Hepatic stellate cell (primary cell): ENCODE measurements at places on chromosomes 6 and 20.

DNA sequence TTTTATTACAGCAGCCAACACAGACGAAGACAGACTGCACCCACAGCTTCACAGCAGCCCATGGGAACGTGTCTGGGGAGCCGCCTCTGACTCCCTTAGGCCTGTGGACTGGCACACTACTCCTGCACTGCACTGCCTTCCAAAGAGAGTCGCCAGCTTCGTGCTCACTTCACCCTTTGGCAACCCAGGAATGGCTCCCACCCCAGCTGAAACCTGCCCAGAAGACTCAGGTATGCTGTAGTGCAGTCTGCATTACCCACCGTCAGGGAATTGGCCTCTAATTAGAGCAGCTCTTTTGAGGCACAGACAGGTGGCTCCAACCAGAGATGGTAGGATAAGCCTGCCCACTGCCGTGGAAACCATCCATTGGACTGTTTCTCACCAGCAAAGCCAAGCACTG, 39.9 kb upstream of the FRMD1 start:
- no peak for DNase-seq

- DNase-seq: no peak
Measured at GRCh38 chr6:137520520-137520919, 26.3 kb upstream of the OLIG3 start.

DNA sequence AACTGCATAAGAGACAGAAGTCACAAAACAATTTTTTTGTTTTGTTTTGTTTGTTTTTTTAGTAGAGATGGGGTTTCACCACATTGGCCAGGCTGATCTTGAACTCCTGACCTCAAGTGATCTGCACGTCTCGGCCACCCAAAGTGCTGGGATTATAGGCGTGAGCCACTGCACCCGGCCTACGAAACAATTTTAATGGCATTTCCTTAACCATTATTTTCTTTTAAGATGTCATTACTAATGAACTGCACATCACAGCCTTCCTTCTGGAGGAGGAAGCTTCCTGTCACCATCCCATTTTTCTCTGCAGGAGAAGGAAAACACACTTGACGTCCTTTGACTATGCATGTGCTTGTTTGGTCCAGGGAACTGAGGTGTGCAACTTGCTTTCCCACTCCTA, 125.3 kb upstream of the AKIRIN2 start:
- no peak for DNase-seq

- no peak for DNase-seq
Measured at GRCh38 chr6:35021004-35021403, 120.1 kb downstream of the TCP11 start.

DNA sequence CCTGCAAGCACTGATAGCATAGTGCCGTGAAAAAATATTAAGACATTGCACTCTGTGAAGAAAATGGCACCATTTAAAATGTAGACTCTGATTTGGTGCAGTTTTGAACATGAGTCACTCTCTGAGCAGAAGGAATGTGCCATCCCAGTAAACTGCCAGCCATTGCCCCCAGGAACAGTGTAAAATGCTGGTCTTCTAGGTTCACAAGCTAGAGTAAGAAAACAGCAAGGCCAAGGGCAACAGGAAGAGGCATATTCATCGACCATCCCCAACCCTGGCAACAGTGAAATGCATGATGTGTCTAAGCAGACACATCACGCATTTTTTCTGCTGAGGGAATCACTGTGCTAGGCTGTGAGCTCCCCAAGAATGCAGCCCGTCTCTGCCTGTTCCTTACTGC, 163.2 kb upstream of the RIN2 start:
- DNase-seq: no peak

- peak; percentile 53 for DNase-seq
Measured at GRCh38 chr6:149028767-149029405, 282.1 kb downstream of the UST start.

DNA sequence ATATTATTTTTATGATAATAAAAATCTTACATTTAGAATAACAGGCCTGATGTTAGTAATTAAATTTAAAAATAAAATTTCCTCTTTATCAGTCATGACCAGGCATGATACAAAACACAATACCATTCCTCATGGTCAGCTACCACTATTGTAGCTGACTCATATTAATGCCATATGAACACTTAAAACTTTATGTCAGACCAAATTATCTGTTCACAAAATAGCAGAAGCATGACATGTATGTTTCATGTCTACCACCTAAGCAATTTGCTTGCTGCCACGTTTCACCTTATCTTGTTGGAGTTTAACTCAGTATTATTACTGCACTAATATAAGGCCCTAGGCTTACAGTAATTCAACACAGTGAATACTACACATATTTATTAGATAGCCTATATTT, 65.7 kb downstream of the HTR1B start:
- no peak for DNase-seq

DNA sequence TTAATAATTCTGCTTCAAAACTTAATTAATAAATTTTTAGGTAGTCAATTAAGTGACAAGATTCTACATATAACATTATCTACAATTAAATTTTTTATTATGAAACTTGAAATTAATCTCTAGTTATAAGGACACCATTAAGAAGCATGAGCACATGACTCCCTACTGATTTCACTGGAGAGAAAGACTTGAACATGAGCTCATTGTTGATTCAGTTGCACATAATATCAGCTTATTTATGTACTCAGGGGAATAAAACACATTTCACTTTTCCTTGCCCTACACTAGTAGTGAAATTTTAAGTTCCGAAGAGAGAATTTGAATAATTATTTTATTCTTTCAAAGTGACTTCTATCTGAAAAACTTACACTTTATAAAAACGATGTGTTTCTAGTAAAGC, 370.2 kb upstream of the EPHA7 start:
- no peak for DNase-seq

- DNase-seq: peak; percentile 2
Measured at GRCh38 chr6:54681987-54682386, 164.6 kb upstream of the FAM83B start.

- DNase-seq: no peak
Measured at GRCh38 chr6:1094306-1094705, 217.6 kb upstream of the FOXQ1 start.

DNA sequence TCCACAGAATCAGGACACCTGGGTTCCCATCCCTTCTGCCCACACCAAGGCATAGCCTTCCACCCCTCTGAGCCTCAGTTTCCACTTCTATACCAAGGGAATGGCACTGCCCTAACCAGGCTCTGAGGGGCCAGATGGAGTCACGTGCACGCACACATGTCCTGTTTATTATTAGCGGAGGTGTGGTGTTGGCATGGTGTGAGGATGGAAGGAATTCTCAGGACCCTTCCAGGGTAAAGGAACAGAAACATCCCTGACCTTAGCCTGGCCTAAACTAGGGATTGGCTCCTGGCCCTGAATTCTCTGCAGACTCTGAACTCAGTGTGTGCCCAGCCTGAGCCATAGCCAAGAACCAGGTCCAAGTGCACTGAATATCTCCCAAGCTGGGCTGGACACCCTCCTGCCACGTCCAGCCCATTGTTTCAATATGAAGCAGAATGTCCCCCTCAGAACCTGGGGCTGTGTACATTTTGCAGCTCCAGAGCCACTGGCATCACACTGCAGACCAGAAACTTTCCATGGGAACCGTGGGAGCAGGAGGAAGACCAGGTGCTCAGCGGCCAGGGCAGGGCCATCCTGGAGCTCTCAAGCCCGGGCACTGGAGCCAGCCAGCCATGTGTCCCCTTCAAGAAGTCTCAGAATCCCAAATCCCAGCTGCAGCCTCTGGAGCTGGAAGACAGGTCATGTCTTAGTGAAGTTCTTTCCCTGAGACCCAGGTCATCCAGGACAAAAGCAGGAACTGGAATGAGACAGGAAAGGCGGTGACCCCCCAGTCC, 208.4 kb downstream of the ANKRD60 start:
- no peak for DNase-seq

- no peak for DNase-seq
Measured at GRCh38 chr20:58138395-58138794, 90.1 kb downstream of the ANKRD60 start.

DNA sequence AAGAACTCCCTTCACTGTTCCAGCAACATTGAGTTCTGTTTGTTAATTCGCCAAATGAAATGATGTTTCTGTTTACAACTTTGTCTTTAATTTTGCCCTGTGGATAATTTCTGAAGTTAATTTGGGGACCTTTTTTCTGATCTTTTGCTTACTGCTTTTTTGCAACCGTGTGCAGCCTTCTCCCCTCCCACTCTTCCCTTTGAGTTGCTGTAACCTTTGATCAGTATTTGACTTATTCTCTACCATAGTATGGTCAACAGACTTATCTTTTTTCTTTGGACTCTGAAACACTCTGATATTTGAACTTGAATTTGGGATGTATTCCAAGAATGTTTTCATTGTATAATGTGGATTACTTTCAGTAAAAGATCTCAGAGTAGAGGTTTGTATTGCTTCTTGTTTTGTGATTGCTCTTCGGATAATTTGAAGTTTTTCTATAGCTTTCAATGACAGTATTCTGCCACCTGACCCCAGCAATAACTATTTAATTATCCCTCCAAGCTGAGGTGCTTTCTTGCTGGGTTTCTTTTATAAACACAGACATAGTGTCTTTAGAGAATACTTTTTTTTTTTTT, 46.2 kb downstream of the LRRN4 start:
- DNase-seq: no peak

DNA sequence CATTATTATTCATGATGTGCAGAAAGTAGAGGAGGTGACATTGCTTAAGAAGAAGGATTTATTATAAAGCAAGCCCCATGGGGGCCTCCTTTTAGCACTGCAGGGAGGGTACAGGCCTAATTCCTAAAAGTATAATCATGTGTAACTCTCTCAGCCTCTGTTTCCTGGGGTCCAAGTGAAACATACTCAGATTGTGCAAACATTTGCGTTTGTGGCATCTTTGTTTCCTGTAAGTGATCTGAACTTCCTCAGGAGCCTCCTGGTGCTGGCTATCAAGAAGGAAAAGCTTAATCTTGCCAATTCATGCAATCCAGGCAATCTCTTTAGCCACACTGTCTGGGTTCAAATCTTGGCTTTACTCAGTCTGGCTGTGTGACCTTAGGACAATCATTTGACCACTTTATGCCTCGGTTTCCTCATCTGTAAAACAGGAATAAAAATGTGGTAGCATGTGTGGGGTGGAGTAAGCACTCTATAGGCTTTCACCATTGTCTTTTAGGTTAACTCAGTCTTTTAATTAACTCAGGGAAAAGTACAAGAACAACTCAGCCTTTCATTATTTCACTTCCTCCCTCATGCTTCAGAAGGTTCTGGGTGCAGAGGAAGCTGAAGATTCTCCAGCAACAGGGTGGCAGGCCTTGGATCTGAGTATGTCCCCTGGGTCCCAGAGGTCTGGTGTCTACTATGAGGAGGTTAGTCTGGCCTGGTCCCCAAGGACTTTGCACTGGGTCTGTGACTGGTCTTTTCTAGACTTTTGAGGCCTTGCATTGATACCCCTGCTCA, 831 bp upstream of the SIRPB2 start:
- no peak for DNase-seq

- DNase-seq: no peak
Measured at GRCh38 chr20:59629141-59630045, 25.1 kb downstream of the PHACTR3 start.

DNA sequence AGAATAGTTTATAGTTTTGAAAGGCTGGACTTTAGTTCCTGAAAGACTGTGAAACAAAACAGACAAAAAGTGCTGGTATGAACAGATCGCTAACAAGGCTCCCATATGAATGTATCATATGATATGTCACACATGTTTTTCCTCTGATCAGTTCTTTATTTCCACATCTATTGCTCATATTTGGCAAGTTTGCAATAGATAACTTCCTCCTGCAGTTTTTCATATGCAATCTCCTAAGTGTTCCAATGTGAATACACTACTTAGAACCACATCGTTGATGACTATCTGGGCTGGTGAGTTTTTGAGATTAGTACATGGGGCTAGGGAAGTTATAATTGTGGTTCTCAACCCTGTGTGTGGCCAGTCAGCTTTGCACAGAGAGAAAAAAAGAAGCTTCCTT, 23.1 kb downstream of the CRYBG1 start:
- no peak for DNase-seq

- peak; percentile 74 for DNase-seq
Measured at GRCh38 chr6:31681135-31681671, 336 bp upstream of the LY6G5C start.

DNA sequence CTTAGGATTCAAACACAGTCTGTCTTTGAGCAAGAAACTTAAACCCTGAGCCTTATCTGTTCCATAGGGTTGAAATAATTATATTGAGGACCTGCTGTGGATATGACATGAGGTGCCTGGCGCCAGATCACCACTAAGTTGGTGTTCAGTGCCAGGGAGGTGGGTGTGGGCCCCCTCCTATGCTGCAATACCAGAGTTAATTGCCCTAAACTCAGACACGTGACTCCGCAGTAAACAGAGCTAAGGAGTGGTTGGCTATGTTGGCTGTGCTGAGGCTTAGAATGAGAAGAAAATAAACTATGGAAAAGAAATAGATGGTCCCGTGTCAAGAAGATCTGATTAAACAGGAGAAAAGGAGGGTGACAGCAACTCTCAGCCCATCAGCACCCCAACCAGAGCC, 419.4 kb upstream of the JARID2 start:
- no peak for DNase-seq

- no peak for DNase-seq
Measured at GRCh38 chr20:62342910-62343309, 24.2 kb downstream of the LAMA5 start.

DNA sequence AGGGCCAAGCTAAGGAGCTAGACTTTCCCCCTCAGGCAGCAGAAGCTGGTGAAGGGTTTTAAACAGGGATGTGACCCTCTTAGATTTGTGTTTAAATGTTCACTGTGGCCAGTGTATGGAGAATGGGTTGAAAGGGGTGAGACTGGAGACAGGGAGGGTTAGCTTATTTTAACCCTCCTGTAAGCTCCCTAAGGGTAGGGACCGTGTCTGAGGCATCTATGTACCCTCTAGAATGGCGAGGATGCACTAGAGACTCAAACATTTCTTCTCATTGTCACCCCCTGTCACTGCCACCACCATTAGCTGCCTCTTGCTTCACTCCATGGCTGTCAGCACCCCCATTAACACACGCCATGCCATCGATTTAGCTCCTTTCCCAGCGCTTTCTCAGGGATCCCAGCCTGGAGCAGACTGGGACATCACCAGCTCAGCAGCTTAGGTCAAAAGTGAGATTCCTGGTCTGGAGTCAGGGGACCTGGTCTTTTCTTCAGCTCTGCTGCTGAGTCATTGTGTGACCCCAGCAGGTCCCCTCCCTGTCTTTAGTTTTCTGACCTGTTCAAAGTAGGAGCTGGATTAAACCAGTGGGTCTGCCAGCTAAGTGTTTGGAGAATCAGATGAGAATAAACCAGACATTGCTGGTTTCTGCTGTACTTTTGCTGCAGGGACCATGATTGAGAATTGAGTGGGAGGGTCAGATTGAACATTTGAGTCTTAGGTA, 1.1 kb upstream of the SLC22A7 start:
- peak; percentile 12 for DNase-seq

- DNase-seq: peak; percentile 83
Measured at GRCh38 chr6:157184202-157185015, 138.9 kb downstream of the TMEM242 start.
